Activated naive CD4-positive, alpha-beta T cell treated with anti-CD3 and anti-CD28 coated beads for 36 hours (primary cell): ENCODE measurements at places on chromosomes 2 and 18. TPM values are rescaled to one million over a fixed set of nuclear protein-coding genes. Genes with fewer than 3 reads are reported as not detected.

- DNase-seq = no peak
Measured at GRCh38 chr2:59425247-59425646, 1128.2 kb downstream of the BCL11A start.

- DNase-seq = no peak
Measured at GRCh38 chr18:70334728-70335329, 46.0 kb downstream of the SOCS6 start.

DNA sequence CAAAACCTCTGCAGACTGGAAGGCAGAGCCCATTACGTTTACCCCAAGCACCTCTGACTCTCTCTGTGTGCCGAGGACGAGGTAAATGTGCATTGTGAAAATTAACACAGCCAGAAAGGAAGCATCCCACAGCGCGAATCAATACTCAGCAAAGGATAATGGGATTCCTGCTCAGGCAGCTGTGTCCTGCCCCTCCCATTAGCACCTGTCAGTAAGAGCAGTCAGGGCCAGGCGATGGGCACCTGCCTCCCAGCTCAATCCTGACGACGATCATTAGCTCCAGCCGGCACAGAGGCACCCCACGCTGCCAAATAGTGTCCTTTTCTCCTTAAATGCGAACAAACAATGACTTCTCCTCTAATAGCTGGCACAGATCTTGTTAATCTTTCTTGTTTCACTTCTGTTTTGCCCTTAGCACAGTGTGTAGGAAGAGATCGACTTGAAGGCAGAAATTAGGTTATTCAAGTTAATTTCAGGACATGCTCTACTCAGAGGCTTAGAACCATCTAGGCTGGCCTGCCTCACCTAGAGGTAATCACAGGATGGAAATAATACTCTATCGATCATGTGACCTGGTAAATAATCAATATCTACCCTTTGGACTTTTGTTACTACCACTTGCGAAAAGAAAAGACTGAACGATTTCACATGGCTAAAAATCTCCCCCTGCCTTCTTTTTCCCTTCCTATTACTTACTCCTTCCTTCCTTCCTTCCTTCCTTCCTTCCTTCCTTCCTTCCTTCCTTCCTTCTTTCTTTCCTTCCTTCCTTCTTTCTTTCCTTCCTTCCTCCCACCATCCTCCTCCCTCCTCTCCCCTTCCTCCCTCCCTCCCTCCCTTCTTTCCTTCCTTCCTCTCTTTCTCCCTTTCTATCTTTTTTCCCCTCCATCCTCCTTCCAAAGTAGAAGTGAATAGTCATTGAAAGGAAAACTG, 487.9 kb upstream of the ID2 start:
- no peak for DNase-seq

The CELF4 gene
- not detected for total RNA-seq

GRCh38 chr2:207766041-207766551, 3.6 kb downstream of the FZD5 start:
- no peak for DNase-seq

GRCh38 chr18:23450022-23450421, 3.1 kb upstream of the RIOK3 start:
- DNase-seq = no peak

GRCh38 chr18:36558234-36558633, 260.7 kb downstream of the FHOD3 start:
- no peak for DNase-seq
